A549 treated with CORT108297 at 1 μM for 4 hours (cell line): ENCODE measurements at places on chromosomes 7 and 10. TPM values are rescaled to one million over a fixed set of nuclear protein-coding genes. Genes with fewer than 3 reads are reported as not detected.

TET1 gene
- total RNA-seq: 0.35 to 0.58 TPM (median 0.53 TPM) in 5 replicates

PDK4 gene
- total RNA-seq: 9.1 to 13.0 TPM (median 11.5 TPM) in 5 replicates

ADARB2 gene
- total RNA-seq: not detected in 5 replicates

SPDYE8 gene
- total RNA-seq: not detected in 5 replicates

CYP3A5 gene
- total RNA-seq: 1.3 to 2.5 TPM (median 1.9 TPM) in 5 replicates

TRIM50 gene
- total RNA-seq: not detected in 5 replicates
